Hypothalamus (tissue), 51 donors: ENCODE measurements at places on chromosomes 5 and 9.

GRCh38 chr9:100884518-100884917, 144.0 kb upstream of the PLPPR1 start:
- DNase-seq, result peak; percentile 5

DNA sequence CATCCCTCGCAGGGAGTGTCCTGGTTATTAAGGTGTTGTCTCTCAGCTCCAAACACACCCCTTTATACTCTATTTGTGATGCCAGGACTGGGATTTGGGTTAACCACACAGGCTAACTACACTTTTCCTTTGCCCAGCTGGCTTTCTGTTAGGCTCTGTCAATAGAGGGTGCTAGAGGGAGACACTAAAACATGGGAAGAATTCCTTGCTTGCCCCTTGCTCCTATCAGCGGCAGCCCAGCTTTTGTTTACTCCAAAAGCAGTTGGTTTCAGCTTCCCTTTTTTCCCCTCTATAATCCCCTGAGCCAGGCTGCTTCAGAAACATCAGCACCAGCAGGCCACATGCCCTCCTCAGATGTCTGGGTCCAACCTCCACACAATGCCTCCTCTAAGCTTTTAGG, 297.1 kb downstream of the KCTD16 start:
- DNase-seq, result no peak

DNA sequence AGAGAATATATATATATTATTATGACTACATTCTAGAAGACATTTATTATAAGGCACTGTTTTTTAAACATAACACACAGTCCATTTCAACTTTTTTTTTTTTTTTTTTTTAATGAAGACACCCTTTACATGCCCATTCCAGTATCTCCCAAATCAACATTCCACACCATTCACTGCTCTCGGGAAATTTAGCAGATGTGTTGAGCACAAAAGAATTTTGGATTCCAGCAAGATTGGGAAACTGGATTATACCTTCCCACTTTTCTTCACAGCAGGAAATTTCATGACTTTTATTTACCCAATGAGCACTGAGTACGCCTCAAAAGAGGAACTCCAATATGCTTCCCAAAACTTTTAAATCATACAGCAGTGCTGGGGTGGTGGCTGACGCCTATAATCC, 333.6 kb upstream of the DAB2 start:
- no peak for DNase-seq

- no peak for DNase-seq
These were observed 5.9 kb upstream of the RHOBTB3 start for GRCh38 chr5:95725071-95725820.

DNA sequence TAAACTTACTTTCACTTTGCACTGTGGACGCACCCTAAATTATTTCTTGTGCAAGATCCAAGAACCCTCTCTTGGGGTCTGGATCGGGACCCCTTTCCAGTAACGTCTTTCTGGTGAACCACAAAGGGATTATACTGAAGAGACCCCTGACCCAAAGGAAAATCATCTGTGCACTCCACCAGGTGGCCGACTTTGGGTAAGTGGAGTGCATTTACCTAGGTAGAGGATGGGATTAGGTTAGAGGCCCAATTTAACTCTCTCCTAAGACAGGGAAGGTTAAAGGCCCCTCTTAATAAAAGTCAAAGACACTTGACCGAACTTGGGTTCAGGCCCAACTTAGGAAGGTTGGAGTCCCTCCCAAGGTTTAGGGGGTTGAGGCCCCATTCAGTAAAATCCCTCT, 8.2 kb upstream of the PAIP1 start:
- DNase-seq, result no peak

GRCh38 chr5:143541943-143542797, 138.7 kb upstream of the NR3C1 start:
- DNase-seq, result no peak

- no peak for DNase-seq
These were observed 114.4 kb downstream of the ANKRD18B start for GRCh38 chr9:33638391-33638915.

DNA sequence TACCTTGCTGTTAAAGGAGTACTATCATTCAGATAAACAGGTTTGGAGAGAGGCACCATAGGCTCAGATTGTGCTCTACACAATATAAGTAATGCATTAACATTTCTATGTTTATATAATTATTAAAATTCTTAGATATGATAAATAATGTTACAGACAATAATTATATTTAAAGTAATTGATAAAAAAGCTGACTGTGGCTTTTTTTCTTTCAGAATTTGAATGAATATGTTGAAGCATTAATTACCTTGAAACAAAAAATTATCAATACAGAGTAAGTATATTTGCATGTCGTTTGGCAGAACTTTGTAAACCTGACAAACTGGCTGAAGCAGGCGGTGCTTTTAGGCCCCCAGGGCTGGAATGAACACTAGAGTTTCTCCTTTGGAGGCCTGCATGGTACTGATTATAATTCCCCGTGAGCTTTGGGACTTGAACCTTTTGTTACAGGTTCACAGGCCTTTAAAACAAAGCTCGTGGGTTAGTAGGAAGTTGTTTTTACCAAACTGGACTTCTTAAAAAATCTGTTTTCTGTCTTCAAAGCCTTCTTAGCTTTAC, 13.8 kb downstream of the ICE1 start:
- DNase-seq, result no peak

DNA sequence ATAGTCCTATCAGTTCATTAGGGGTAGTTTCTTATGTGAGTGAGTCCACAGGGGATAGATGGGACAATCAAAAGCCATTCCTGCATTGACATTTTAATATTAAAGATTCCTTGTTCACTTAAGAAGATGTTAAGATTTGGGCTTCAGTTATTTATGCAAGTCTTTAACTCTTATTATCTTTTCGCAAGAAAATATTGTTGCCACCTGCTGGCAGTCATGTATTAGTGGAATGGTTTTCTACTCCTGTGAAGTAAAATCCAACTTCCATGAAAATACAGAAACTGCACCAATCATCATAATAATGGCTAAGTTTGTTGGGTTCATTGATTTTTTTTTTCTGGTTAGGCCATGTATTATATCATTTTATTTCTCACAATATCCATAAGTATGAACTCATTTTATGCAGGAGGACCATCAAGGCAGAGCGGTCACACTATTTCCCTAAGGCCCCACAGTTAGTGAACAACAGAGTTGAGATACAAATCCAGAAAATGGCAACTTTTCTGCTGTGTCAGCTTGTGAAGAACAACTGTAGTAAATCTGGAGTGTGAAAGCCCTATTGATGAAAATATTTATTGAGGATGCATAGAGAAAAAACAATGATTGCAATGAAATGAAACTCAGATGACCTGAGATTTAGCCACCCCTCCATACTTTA, 88.5 kb upstream of the TXNDC8 start:
- no peak for DNase-seq

GRCh38 chr5:8606231-8606630, 737.3 kb downstream of the MTRR start:
- no peak for DNase-seq

DNA sequence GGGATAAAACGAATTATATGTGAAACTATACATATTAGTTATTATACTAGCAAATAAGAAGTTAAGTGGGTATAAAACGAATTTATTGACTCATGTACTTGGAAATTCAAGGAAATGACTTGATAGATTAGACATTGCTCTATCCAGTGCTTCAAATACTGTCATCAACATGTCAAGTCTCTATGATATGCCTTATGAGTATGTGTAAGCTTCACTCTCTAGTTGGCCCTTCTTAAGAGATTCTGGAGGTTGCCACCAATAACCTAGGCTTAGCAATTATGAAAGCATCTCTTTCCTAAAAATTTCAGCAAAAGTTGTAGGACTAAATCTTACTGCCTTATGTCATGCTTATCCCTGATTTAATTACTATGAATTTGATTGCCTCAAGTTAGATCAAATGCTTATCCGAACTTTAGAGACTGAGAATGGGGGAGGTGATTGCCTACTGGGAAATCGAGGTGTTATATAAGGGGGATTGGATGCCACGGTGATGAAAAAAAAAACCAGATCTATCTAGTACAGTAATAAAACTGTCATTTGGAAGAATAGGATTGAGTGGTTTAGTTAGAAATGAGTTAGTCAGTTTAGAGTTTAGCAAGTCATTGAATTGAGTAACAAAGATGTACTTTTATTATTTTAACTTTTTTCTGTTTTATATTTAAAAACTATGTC, 46.9 kb downstream of the CSNK1G3 start:
- DNase-seq, result no peak

DNA sequence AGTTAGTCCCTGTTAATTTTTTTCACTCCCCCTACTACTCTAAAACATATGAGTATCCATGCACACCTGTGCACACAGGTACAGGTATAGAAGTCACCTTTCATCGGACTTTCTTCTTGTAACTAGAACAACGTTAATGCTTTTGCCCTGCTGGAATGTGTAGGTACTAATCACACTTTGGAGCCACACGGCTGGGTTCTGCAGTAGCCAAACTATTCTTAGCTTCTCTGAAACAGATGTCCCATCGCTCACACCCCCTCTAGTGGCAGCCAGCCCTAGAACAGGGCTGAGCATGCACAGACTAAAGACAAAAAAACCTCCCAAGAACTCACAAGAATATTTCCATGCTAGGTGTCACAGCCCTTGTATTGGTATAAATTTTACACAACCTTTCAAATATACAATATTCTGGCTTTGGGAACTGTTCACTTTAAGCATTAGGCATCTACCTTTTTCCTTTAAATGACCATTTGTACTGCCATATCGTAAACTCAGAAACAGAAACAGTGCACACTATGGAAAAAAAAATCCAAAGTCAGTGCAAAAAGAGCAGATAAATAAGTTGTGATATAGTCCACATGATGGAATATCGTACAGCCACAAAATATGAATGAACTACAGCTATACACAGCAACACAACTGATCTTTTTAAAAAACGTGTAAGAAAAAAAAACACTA, 64.0 kb downstream of the RETREG1 start:
- DNase-seq, result peak; percentile 59

DNA sequence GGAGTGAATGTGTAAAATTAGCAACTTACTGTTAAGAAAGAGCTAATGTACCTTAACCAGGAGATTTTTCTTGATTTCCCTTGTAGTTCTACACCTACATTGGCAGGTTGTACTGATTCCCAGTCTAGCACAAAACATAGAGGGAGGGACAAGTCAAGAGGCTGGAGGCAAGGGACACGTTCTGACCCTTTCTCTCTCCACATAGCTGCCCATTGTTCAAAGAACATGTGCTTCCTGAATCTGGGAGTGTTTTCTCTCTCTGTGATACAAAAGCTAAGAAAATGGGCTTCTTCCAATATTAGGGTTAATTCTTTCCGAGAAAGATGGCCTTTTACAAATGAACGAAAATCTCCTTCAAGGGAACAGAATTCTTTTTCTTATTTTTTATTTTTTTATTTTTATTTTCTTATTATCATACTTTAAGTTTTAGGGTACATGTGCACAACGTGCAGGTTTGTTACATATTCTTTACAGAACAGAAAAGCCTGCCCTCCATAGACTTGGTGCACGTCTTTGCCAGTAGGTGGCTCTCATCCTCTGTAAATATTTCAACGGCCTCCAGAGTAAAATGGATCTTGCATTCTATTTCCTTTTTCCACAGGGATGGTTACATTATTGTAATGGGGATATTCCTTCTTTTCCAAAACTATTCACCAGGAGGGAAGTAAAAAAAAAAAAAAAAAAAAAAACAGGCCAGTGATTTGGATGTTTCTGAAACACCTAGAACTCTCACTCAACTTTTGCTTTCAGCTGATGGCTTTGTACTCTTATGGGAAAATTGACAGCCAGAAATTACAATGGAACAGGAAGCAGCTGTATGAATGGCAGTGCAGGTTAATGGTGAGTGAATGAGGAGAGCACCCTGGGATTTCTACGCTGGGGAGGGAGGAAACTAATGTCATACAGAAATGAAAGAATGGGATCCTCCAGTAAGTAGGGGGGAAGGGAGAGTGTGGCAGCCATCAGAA, 13.1 kb upstream of the IFNA5 start:
- DNase-seq, result peak; percentile 18

GRCh38 chr5:166639151-166639550, 1652.3 kb upstream of the WWC1 start:
- DNase-seq, result no peak
